ENCODE measurements at places on chromosomes 5 and 9. TPM values are rescaled to one million over a fixed set of nuclear protein-coding genes. Genes with fewer than 3 reads are reported as not detected.

RFESD gene
- 3.9 TPM for polyA plus RNA-seq

GRCh38 chr5:107617052-107617451 is 53.7 kb downstream of the EFNA5 start:
- DNase-seq = no peak

DNA sequence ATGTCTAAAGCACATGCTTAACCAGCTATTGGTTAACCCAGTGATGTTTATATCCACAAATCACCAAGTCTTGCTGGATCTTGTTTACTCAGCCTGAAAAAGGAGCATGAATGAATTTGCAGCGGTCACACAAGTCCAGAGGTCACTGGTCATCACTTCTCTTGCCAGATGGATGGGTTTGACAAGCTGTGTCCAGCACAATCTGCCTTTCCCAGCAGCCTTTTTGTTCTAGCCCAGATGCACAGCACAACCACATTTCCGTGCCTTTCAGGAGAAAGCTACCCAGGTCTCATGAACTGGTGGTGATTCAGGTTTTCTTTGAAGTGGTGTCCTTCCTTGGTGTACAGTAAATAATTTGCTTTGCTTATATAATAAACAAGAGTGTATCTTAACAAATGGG is 32.1 kb downstream of the TMEM252 start:
- no peak for DNase-seq

LCN1 gene
- polyA plus RNA-seq = 0.37 TPM

DNA sequence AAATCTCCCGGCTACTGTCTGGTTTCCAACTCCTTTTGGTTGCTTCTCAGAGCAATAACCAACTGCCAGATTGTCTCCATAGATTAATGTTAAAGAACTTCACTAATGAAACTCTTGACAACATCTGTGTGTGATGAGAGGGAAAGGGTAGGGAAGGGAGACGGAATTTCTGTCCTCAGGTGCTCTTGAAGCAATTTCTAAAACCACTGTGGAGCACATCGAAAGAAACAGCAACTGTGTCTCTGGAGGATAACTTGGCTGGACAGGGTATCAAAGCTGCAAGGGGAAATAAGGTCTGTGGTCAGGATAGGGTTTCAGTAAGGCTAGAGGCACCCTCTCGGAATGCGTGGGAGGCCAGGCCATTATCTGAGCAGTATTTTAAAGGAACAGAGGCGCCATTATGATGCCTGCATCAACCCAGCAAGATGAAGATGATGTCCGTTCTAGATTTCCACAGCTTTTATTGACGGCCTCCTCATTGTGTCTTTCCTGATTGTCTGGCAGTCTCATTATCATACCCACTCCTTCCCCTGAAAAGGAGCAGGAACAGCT is 76.6 kb downstream of the RORB start:
- DNase-seq = peak; percentile 77

GRCh38 chr9:94801681-94802080 is 75.2 kb downstream of the AOPEP start:
- DNase-seq = no peak

GRCh38 chr5:144195448-144195847 is 24.8 kb downstream of the KCTD16 start:
- no peak for DNase-seq

- DNase-seq = no peak
Measured at GRCh38 chr5:4095918-4096630, 500.4 kb downstream of the IRX1 start.

DNA sequence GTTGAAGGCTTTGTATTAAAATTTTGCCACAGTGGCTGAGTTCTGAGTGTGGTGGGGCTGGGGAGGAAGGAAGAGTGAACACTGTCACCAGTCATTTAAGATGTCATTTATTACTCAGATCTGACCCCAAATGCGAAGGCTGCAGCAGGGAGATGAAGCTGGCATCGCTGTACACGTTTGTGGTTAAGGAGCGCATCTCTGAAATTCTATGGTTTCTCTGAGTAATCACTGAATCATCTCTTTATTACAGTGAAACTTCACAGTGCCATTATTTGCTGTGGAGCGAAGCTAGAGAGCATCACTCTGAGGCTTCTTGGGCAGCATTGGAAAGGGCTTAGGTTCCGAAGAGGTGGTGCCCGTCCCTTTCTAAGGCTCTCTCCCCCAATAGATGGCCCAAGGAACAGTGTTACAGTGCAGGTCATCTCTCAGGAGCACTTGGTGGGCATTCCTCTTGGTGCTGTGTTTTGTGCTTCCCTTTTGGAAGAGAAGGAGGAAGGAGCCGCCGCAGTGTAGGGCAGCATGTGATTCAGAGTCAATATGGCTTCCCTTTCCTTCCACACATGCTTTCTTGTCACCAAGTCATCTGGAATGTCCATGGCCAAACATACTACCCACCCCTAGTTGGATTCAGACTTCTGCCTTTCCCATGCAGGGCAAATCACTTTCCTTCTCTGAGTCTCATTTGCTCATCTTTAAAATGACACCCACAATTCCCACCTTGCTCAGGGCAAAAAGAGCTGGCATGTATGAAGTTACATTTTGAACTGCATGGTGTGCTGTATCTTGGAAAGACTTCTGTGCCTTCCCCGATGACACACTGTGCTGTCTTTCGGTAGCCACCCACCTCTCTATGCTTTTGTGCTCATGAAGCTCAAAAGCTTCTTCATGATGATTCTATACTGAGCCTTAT is 9.3 kb upstream of the TEX48 start:
- DNase-seq = no peak

DNA sequence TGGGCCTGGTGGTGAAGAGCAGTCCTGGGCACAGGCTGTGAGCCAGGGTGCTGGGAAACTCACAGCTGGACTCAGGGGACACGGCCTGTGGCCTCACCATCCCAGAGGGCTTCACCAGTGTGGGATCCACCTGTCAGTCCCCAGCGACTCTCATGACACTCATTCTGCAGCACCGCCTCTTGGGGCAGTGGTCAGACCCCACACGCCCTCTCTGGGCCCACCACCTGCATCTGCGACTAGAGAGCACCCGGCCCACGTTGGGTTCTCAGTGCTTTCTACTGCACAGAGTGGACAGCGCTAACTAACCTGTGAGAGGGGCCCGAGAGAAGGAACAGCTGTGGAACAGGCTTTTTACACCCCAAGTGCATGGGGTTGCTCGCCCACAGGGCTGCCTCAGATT is 45.8 kb upstream of the GARNL3 start:
- DNase-seq = no peak

DNA sequence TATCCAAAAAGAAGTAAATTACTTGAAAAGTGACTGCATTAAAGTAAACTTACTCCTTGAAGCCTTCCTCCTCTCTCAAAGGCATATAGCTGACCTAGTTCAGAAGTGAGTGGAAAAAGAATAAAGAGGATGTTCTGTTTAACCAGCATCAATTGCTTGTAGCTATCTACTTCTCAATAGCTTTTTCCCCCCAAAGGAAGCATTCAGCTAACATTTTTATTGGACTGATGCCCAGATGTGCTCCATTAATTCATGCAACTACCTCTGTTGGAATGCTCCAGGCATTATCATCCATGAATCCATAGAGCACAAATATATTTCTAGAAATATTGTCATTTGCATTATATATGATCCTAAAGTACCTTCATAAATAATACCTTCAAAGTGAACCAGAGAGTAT is 132.8 kb downstream of the RASEF start:
- no peak for DNase-seq

DNA sequence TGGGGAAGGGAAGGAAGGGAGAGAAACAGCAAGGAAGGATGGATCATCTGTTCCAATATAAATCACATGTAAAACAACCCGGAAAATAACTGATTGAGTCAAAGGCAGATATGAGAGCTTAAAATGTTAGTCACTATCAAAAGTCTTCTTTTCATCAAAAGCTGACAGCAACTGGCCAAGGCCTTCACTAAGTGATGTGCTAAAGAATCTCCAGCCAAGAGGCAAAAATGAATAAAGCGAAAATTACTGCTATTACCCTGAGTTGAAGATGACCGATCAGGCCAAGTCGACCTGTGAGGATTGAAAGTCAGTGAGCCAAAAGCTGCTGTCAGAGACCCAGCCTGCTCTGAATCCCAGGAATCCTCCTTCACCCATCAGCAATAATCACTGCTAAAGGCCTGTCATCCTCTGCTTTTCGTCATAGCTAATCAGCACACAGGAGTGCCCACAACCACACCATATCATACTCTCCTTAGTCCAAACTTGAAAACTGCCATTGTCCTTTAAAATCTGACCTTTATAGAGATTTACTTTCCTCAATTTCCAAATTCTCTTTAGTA is 736.9 kb downstream of the TLE1 start:
- no peak for DNase-seq

DNA sequence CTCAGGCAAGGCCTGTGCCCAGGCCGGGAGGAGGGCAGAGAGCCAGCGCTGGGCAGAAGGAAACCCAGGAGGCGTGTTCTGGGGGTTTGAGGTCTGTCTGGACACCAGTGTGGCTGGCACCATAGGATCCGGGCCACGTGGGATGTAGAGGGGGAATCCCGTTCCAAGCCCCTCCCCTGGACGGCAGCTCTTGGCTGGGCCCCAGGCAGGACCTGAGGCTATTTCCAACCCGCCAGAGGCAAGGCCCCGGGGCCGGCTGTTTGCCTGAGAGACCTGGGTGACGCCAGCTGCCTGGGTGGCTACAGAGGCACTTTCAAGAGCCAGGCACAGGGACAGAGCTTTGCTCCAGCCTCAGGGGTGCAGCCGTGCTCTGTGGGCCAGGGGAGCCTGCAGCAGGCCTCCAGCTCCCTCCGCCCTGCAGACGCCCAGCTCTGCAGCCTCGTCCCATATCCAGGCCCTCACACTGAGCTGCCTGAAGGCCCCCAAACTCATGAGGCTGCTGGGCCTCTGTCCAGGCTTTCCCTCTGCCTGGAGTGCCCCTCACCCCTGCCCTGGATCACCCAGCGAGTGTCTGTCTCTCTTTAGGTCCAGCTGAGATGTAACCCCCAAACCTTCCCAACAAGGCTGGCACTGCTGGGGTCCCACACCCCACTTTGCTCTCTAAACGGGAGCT is 56.6 kb upstream of the EGFL7 start:
- DNase-seq = no peak

DNA sequence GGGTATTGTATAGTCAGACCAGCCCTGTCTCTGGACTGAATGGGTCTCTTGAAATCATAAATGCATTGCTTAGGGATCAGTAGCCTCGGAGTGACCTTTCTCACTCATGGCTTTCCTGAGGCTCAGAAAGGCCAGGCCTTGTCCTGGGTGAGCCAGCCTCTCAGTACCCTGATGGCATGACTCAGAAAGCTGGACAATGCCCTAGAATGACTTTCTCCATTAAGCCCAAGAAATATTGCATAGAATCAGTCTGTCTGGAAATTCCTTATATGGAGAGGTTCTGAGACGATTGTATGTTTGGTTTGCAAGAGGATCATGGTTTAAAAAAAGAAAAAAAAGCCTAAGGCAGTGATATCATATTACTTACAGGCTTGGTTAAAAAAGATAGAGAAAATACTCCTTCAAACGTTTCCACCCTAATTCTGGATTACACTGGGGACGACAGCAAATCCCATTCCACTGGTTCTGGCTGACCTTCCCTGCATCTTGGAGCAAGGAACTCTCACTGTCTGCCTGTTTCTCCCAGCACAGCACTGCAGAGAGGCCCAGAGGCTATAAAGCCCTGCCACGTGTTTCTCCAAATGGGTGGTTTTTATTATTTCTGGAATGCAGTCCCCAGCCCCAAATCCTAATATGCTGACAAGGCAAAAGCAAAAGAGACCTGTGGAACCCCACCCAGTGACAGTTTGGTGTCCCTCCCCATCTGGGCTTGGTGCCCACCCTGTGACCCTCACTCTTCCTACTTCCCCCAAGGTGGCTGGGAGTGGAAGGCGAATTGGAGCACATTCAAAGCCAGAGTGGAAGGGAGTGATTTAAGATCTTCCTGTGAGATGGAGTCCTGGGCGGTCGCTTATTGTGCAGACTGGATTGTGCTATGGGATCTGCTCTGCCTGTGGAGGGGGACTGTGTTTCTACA is 34.4 kb downstream of the MAP1B start:
- peak; percentile 93 for DNase-seq

- no peak for DNase-seq
Measured at GRCh38 chr9:38408719-38409118, 15.5 kb downstream of the IGFBPL1 start.
